ENCODE measurements at places on chromosomes 16 and 17.
A peak's percentile ranks its signal among the peaks of the same experiment; 100 is the strongest.

DNA sequence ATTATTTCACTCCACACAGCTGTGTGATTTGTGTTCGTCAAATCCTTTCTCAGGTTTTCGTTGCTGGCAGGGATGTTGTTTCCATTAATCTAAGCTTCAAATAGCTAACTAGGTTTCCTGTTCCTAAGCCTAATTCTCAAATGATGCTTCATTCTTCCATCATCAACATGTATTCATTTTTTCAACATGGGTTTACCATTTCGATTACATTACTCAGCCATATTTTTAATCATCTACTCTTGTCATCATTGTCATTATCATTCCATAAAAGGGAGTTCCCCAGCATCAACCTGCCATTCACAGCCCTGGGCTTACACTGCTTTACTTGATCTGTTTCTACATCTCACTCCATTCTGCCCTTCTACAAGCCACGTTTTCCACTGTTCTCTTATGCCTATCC, 33.3 kb upstream of the ANKFN1 start:
- DNase-seq = no peak

DNA sequence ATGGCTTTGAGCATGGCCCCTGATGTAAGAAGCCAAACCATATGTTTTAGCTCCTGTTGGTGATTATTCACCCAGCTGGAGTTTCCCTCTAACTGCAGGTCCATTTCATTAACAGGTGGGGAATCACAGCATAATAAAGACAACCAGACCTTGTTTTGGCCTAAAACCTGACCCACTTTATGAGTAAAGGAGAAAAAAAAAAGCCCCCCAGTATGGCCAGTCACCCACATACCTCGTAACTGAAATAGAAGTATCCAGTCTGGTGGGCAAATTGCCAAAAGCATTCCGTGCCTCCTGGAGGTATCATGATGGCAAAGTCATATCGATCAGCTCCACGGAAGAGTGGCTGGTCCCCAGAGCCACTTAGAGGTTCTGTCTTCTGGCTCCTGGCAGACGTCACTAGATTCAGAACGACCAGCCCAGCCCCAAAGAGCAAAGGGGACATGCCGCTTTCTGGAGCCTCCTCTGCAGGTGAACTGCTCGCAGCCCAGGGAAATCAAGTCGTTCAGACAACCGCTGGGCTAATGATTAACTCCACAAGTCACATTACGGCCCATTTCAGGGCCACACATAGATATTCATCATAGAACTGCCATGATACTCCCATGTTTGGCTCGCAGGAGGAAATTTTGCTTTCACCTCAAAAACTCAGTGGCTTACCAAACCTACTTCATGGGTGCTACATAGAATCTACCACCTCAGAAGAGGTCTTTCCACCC, at the start of gene TMED6:
TMED6 (minus strand) TSS at position 478 of the 719 bp plus-strand sequence; CDS start at position 445, 33 bp downstream.
- DNase-seq = no peak

DNA sequence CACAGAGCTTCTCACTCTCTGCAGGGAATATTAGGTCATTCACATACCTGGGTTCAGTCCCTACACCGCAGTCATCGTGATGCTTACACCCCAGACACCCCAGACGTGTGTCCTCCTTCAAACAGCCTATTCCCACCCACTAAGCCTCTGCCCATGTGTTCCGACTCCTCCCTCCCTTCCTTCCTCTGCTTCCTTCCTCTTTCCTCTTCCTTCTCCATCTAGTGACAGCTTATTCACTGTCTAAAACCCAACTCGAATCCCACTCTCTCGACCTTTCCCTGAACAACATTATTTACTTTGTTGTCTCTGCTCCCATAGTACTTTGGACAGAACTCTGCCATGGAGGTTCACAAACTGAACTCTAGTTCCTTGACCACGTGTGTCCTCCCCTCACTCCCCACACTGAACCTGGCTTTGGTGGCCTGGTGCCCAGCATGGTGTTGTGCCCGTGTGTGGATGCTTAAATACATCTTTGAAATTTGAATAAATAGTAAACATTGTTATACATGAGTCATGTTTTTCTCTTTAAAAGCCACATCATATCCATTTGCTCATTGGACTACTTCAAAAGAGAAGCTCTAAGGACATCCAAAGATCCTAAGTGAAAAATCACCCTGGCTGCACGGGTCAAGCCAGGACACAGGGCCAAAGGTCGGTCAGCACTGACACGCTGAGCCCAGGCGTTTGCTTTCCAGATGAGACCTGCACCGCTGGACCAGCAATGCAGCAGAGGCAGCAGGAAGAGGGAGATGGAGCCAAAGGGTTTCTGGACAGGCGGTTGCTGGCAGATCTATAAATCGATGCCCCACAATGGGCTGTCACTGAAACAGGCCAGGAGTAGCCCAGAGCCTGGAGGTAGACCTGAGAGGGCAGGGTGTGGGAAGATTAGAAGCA, 14.1 kb upstream of the G6PC1 start:
- DNase-seq = no peak

DNA sequence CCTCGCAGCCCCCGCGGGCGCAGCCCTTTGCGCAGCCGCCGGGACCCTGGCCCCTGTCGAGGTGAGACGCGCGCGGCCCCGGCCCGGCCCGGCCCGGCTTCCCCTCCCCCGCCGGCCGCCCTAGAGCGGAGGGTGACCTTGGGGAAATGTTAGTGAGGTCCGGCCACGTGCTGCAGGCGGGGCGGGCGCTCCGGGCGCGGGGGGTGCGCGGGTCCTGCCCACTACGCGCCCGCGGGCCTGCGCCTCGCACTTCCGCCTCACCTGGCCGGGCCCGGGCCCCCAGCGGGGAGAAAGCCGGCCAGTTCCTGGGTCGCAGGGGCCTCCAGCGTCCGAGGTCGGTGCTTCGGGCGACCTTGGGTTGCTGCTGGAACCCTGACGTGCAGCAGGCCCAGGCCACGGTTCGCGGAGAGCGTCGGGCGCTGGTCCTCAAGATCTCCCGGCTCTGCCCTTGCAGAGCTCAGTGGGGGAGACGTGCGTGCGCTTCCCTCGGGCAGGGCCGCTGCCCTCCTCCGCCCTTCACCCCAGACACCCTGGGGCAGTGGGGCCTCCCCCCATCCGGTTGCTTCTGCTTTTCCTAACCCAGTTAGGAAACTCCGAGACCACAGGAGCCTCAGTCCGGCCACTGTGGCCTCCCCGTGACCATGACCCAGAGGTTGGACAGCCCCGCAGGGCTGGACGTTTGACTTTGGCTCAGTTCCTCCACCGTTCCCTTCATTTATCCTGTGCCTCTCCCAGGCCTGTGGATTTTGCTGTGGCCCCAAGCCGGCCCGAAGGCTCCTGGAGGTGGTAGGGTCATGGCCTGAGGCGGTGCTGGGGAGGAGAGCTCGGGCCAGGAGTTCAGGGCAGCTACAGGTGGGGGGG, 791 bp downstream of the MCRIP2 start:
- peak; percentile 63 for DNase-seq

DNA sequence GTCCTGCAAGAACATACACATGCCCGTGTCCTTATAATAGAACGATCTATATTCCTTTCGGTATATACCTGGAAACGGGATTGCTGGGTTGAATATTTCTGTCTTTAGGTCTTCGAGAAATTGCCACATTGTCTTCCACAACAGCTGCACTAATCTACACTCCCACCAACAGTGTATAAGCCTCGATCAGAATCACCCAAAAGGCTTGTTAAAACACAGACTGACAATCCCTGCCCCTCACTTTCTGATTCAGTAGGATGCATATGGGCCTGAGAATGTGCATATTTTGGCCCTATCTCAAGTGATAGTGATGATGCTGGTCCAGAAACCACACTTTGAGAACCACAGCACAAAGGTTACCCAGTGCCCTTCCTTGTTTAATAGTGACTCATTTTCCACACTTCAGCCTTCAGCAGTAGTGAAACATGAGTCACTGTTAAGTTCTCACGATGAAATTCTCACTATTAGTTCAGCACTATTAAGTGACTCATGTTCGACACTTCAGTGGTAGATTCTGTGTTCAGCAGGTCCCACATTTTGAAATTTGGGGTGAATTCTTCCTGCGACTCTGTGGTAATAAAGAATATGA, 215.6 kb downstream of the GRIN2A start:
- no peak for DNase-seq

- no peak for DNase-seq
Measured at GRCh38 chr16:51755039-51755501, 604.0 kb upstream of the SALL1 start.

- DNase-seq = no peak
Measured at GRCh38 chr16:54932737-54933254, 2.1 kb downstream of the IRX5 start.

DNA sequence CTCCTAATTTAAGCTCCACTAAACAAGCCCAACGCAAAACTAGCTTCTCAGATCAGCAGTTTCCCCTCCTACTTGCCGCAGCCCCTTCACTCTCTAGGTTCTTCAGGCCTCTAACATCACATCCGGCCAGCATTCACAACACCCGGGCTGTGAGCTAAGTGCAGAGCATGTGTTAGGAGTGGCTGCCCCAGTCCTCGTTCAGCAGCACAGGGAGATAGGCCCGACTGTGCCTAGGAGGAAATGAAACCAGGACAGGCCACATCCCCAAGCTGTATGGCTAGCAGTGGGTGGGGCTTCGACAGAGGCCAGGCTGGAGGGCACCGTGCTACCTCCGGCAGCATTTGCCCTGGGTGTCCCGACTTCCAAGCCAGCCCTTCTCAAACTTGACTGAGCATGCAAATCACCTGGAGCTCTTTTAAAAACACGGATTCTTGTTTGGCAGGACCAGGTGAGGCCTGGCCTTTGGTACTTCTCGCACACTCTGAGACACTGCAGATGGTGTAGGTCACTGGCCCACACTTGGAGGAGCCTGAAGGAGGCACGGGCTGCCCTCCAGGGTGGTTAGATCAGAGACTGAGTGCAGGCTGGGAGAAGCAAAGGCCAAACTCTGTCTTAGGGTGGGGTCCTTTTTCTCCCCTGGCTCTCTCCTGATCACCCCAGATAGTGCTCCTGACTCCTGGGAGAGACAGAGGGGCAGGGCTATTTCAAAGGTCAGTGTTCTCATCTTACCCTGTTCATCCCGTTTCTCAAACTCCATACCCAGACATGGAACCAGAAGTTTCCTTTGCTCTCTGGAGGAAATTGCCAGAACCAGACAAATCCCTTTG, 202.0 kb downstream of the C16orf78 start:
- no peak for DNase-seq

- DNase-seq = peak; percentile 77
Measured at GRCh38 chr16:23435500-23435899, 17.5 kb downstream of the COG7 start.

DNA sequence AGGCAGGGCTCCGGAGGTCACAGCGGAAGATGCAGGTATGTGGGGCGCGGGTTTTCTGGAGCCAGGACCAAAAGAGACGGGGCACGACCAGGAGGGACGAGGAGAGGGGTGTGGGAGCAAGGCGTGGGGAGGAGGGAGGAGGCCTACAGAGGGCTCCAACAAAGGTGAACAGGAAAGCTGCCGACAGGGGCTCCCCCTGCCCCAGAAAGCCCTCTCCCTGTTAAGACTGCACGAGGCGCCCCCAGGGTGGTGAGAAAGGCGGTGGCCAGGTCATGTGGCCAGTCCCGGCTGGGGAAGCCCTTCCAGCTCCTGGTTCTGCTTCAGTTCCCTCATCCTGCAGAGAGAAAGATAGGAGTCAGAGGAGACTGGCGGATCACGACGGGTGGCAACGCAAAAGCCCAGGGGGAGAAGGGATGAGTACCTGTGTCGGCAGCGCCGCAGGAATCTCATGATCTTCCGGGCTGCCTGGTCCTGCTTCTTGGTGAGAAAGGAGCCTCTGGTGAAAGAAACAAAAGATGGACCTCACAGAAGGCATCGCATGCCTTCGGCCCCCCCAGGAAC, 949 bp upstream of the SPAG7 start:
- DNase-seq = peak; percentile 63

DNA sequence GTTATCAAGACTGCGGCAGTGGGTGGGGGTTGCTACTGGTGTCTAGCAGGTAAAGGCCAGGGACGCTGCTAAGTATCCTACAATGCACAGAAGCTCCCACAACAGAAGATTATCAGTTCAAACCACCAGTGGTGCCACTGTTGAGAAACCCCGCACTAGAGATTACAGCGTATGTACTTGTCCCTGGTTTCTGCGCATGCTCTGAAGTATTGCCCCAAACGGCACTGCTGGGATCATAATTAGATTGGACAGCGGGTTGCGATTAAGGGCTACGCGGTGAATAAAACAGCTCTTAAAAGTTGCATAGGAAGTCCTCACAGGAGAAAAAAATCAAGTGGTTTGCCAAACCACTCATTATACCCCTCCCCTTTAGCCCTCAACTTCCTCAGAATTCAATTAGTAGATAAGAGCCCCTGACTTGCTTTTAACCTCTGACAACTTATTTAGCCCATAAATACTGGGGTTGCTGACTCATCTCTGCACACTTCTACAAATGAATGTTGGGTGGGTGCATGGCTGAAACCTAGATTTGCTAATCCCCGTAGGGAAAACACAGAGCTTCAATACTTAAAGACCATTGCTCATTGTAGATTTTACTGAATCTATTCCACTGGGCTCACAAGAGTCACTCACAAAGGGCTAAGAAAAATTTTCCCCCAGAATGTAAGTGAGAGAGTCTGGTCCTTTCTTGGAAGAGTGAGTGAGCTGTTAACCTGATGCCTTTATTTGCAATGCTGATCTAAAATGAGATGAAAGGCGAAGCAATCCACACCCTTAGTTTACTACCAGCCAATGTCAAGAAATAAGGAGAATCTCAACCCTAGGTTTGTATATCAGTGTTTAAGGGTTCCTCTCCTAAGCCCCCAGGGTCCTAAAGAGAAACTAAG, 91.8 kb downstream of the RGS9 start:
- DNase-seq = peak; percentile 58

- DNase-seq = no peak
Measured at GRCh38 chr17:11690681-11691080, 92.4 kb downstream of the DNAH9 start.

- no peak for DNase-seq
Measured at GRCh38 chr17:27654136-27654535, 23.1 kb downstream of the LGALS9 start.

DNA sequence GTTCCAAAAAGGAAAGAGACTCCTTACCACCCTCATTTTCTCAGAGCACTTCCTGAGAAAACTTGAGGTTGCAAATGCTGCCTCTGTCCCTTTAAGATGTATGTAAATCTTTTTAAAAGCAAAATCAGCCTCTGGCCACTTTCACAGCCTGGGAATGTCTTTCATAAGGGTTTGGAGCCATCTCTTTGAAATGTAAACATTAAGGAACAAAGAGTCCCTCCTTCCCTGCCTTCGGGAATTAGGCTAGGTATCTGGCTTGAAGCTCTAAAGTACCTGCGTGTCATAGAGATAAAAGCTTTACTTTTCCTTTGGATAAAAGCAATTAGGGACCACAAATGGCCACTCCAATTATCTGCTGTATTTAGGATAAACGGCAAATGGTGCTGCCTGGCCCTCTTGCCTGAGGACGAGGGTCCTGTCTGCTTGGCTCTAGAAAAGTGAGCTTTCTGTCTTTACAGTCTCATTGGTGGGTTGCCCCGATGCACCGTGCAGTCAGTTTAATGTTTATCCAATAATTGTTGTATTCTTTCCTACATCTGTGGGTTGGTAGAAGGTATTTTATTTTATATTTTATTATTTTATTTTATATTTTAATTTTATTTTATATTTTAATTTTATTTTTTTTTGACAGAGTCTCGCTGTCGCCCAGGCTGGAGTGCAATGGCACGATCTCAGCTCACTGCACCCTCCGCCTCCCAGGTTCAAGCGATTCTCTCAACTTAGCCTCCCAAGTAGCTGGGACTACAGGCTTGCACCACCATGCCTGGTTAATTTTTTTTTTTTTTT, 23.9 kb downstream of the NLRC3 start:
- DNase-seq = no peak

GRCh38 chr16:23013484-23013883, 135.8 kb downstream of the USP31 start:
- DNase-seq = no peak

- DNase-seq = peak; percentile 59
Measured at GRCh38 chr17:59963738-59964481, 630 bp downstream of the RNFT1 start.

Data from stimulated activated naive CD8-positive, alpha-beta T cell treated with anti-CD3 and anti-CD28 coated beads, Interleukin-15, Interleukin-2, amounts not matched to agents 100 U/mL and 50 U/mL, for 24 hours (primary cell).